ENCODE measurements at places on chromosomes 2 and 18.

GRCh38 chr2:175827856-175828255, 174.2 kb downstream of the LNPK start:
- DNase-seq = no peak

DNA sequence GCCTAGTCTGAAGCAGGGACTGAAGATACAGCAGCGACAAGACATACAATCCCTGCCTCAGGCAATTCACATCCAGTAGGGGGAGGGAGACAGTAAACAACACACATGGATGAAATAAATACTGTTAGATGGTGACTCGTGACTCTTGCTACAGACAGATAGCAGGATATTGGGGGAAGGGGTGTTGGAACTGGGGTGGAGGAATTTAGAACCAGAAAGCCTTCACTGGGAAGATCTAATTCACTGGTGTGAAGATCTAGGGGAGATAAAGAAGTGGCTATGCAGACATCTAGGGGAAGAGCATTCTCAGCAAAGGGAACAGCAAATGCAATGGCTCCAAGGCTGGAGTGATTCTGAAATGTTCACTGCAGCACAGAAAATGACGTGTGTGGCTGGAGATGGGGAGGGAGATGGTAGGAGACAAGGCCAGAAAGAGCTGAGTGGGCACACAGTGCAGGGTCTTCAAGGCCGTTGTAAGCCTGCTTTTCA, 52.6 kb upstream of the TMEM163 start:
- DNase-seq = no peak

DNA sequence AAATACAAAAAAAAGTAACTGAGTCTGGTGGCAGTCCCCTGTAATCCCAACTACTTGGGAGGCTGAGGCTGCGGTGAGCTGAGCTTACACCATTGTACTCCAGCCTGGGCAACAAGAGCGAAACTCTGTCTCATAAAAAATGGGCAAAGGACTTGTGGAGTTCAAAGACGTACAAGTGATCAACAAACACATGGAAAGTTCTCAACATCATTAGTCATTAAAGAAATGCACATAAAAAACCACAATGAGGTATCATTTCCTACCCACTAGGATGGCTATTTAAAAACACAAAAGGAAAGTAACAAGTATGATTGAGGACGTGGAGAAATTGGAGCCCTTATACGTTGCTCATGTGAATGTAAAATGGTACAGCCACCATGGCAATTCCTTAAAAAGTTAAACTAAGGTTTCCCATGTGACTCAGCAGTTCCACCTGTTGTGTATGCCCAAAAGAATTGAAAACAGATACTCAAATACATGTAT, 52.3 kb downstream of the RAB10 start:
- DNase-seq = no peak

GRCh38 chr2:109254174-109254904, 125.3 kb downstream of the SH3RF3 start:
- DNase-seq = no peak

- no peak for DNase-seq
Measured at GRCh38 chr2:47518497-47519146, 115.7 kb downstream of the MSH2 start.

GRCh38 chr2:181772334-181772733, 92.0 kb upstream of the NEUROD1 start:
- DNase-seq = no peak

DNA sequence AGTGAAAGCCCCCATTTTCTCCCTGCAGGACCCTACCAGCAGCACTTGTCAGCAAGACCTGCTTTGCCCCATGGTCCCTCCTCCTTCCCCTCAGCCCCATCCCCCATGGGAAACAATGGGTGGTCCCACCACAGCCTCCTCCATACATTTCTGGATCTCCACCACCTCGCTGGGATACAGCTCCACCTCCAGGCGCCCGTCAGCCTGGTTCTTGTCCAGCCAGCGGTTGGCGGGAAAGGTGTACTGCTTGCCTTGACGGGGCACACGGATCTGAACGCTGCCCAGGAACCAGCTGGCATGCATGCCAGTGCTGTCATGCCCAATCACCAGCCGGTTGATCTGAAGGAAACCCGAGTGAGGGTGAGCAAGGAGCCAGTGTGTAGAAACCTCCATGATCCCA, 90.9 kb downstream of the LOXHD1 start:
- DNase-seq = no peak

GRCh38 chr18:76421685-76422078, 73.4 kb downstream of the ZNF516 start:
- DNase-seq = no peak

DNA sequence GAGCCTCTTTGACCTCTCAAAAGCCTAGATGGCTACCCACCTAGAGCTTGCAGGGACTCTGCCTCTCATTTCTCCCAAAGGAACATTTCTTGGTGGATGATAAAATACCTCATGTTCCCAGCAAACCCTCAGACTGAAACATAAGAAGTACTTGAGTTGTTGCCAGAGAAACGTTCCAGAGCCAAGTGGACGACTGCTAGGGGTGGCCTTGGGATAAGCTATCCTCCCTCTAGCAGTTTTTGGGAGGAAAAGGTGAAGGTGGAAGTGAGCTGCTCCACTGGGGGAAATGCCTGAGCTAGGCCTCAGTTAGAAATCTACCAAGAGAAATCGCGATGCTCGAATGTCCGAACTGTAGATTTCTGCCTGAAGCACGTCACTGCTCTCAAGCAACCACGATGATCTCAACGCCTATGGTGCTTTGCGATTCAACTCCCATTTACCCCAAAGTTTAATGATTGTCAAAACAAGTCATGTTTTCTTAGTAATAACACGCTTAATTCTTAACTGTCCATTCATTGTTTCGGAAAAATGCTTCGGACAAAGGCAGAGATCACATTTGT, 91.5 kb downstream of the CCBE1 start:
- DNase-seq = no peak

GRCh38 chr2:226643030-226643945, 156.3 kb downstream of the IRS1 start:
- DNase-seq = no peak

- DNase-seq = no peak
Measured at GRCh38 chr18:49016648-49017539, 66.1 kb upstream of the SMAD7 start.

DNA sequence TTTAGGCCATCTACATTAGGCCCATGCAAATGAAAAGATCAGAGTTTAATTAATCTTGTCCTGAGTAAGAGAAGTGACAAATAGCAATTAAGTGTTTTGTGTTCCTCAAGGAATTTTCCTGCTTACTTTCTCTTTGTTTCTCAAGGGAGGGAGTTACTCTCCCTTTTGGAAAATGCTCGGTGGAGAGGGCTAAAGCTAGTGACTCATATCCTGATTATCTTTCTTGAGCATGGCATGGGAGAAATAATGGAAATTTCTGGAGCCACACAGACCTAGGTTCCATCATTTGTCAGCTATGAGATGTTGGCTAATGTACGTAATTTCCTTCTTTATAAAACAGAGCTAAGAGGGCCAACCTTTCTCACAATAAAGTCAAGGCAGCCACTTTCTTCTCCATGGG, 177.1 kb downstream of the ETAA1 start:
- DNase-seq = no peak

GRCh38 chr2:33632831-33633230, 33.7 kb upstream of the FAM98A start:
- DNase-seq = no peak

GRCh38 chr2:43136876-43137275, 89.5 kb downstream of the ZFP36L2 start:
- DNase-seq = no peak

DNA sequence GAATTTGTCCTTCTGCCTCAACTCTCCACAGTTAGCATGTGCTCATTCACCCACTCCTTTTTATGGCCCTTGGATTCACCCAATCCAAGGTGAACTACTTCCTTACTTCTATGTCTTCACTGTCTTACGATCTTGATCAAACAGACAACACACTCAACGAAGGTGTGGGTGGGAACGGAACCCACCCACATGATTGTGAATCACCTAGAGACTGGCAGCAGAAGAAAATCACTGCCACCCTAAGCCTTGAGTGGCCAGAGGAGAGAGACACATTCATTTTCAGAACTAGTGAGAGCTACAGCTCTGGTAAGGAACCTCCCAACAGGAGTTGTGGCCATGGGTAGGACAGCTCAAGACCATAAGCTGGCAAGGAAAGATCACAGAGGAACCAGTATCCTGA, 194.3 kb downstream of the PLCL1 start:
- DNase-seq = no peak

DNA sequence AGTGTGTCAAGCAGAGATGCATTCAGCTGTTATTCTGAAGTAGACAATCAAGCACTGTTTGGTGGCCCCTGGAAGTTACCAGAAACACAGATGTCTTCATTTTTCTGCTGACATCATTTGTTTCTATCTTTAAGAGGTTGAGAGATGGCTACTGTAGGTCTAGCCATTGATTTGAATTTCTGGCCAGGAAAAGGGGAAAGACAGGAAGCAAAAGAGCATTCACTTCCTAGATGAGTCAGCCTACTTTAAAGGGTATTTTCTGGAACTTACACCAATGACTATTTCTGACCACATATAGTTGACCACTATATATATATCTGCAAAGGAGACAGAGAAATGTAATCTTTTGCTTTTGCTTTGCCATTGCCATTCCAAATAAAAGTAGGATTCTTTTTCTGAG, 900.1 kb upstream of the SOX11 start:
- DNase-seq = no peak
